Hindlimb muscle (tissue), 1 donor: ENCODE measurements at places on chromosomes 13 and 19. TPM values are rescaled to one million over a fixed set of nuclear protein-coding genes. Genes with fewer than 3 reads are reported as not detected.

- no peak for DNase-seq
Observed at GRCh38 chr13:23794267-23795161, 94.7 kb downstream of the MIPEP start.

The DAPK3 gene
- polyA plus RNA-seq: 97.3 TPM

GRCh38 chr13:50644081-50644871 lies 199.2 kb downstream of the DLEU7 start:
- DNase-seq: no peak

The ZNF154 gene
- polyA plus RNA-seq: 8.3 TPM

- no peak for DNase-seq
Observed at GRCh38 chr19:51139299-51140014, 2.6 kb upstream of the SIGLEC7 start.

The PROZ gene
- 0.17 TPM for polyA plus RNA-seq

The ILF3 gene
- polyA plus RNA-seq: 175 TPM

DNA sequence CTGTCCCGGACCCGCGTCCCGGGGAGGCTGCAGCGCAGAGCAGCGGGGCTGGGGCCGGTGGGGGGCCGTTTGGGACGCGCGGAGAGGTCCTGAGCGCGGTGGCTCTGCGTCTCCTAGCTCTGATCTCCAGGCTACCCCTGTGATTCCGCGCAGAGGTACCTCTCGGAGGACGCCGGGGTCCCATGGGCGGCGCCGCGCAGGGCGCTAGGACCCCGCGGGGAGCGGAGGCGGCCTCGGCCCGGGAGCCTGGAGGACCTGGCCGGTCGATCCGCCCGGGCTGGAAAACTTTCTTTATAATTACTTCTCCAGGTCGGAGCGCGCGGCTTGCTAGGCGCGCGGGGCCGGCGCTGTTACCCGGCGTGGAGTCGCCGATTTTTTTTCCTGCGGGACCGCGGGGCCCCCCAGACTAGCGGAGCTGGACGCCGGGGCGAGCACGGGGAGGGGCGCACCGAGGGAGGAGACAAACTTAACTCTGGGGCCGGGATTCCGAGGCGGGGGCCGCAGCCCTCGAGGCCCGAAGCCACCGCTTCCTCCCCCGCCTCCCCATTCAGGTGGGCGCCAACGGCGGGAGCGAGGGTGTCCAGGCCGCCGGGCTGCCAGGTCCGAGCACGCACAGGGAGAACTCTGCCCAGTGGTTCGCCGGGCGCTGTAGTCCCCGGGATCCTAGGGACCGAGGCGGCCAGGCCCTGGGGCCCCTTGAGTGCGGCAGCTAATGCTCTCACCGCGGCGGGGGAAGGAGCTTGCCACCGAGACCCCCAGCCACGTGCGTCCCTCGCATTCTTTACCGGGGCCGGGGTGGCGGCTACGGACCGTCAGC lies 848 bp upstream of the CEBPA start:
- peak; percentile 85 for DNase-seq

The ZNF491 gene
- polyA plus RNA-seq: 4.5 TPM

The POSTN gene
- polyA plus RNA-seq: 1,188 TPM

The HPN gene
- polyA plus RNA-seq: 0.36 TPM

DNA sequence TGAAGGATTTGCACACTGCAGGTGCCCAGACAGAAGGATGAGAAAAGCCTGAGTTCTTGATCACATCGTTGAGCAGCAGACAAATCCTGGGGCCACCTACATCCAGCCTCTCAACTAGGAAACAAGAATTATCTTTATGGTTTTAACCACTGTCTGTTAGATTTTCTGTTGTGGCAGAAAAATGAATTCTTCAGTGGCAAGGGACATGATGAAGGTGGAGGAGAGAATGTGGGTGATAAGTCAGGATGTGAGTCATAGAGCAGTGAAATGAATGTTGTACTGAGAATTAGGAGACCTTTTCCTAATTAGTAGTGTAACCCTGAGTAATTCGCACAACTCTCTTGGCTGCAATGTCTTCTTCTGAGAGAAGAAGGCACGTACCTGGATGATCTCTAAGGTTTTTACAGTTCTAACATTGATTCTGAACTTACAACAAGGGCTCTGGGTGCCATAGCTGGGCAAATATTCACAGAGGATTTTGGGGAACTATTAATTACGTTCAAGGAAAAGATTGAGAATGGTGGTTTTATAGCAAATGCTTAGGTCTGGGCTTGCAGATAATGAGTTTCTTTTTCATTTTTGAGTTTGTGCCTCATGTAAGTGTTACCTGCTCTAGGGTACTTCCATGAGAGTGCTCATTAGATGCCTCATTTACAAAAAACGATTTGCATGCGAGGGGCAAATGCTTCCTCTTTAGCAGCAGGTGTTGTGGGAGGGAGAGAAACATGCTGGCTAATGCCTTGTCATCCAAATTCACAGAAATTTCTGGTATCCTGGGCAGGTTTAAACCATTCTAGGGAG lies 111.0 kb upstream of the KL start:
- DNase-seq: no peak

- DNase-seq: peak; percentile 85
Observed at GRCh38 chr19:18112989-18113478, 15.5 kb downstream of the MAST3 start.

The CCDC8 gene
- polyA plus RNA-seq: 80.9 TPM

GRCh38 chr19:54203151-54203611 lies 2.5 kb downstream of the RPS9 start:
- no peak for DNase-seq

- DNase-seq: no peak
Observed at GRCh38 chr13:88866195-88866594, 1195.0 kb downstream of the SLITRK5 start.

- DNase-seq: no peak
Observed at GRCh38 chr13:102962430-102962829, 103.8 kb downstream of the SLC10A2 start.

DNA sequence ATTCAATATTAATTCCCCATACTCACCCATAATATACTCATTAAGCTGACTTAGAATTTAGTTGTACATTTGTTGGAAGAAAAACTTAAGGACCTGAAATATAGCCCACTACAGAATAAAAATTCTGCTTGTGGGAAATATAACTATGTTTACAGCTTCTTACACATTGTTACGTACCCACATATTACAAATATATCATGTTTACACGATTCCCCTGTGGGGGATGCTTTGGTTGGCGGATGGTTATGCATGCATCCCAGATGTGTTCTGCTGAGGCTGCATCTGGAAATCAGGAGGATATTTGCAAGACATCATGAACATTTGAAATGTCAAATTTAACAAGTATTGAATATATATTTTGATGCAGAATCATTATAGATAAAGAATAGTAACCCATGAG lies 79.5 kb upstream of the KL start:
- DNase-seq: no peak

GRCh38 chr19:43639519-43640423 lies at the start of gene CADM4:
Gene CADM4 (minus strand): TSS chr19:43639850. CDS start chr19:43639790, 60 bp downstream.
- DNase-seq: no peak

DNA sequence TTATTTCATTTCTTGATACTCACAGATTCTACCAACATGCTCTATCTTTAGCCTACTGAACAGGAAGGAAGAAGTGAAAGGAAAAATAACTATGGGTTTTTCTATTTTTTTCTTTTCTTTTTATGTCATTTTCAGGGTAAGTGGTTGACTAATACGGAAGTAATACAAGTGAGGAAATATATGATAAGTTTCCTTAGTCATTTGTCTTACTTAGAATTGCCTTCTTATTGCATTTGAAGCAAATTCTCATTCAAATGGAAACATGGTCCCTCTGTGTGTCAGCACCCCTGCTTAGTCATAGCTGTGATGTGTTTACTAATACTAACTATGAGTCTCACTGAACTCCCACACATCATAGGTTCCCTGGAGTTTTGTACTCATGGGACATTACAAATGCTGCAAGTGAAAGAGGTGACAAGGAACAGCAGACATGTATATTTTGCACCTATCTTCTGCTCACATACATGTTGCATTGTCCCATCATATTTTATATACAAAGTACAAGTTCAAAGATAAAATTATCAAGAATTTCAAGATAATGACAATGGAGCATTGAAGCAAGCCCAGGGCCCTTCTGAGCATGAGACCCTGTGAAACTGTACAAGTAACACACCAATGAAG lies 60.1 kb downstream of the DCT start:
- DNase-seq: no peak

The SIGLEC5 gene
- polyA plus RNA-seq: 0.35 TPM

DNA sequence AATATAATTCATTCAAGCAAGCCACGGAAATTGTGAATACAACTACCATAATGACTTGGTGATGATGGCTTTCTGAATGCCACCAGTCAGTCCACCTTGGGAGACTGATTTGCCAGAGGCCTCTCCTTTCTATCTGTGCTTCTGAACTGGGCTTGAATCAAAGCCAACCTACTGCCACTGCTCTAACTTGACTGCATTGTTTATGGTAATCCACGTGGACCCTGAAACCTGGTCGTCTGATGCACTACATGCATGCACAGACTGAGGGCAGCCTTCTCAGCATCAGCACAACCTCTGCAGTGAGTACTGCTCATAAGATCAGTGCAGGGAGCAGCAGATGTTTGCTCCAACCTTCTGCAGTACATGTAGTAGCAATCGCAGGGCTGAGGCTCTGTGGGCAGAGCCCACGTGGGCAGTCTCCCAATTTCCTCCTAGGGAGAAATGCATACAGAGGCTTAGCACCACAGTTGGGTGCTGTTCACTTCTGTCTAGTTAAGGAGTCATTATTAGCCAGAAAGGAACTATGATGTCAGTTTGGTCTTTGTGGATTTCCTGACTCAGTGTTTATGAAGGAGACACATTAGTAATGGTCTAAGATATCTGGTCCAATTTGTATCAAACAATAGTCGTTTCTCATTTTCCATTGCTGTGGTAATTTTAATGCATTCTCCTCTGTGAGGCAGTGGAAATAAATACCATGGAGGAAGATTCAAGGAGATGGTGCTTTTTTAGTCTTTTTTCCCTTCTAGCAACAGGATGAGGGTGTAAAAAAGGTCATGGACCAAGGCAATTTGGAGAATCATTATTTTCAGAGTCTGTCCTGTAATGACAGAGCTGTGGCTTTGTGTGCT lies 82.5 kb downstream of the AKAP11 start:
- no peak for DNase-seq

- no peak for DNase-seq
Observed at GRCh38 chr19:19053508-19054314, 10.1 kb upstream of the SLC25A42 start.

GRCh38 chr19:8304841-8305621 lies 3.1 kb downstream of the CD320 start:
- DNase-seq: no peak

DNA sequence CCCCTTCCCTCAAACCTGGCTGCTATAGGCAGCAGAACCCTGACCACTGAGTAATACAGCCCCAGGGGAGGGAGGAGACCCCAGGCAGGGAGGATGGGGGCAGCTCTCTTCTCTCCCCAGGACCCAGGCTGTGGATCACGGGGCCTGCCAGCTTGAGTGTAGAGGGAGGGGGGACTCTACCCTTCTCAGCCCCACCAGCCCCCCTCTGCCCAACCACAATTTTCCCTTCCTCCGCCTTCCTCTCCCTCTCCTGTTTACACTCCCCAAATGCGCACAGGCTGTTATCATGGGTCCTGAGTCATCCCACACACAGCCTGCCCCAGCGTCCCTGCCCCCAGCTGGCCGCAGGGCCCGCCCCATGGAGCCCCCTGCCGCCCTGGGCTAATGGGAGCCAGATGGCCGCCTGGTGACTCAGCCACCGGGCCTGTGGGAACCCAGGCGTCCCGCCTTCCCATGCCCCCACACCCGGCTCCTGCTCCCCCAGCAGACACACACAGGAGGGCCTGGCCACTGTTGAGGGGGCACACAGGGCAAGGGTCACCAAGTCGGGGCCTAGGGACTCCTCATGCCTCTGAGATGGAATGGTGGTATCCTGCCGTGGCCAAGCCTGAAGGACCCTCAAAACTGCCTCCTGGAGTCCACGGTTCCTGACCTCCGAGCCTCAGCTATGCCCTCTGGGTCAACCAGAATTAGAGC lies 13.6 kb downstream of the CCDC97 start:
- DNase-seq: no peak

DNA sequence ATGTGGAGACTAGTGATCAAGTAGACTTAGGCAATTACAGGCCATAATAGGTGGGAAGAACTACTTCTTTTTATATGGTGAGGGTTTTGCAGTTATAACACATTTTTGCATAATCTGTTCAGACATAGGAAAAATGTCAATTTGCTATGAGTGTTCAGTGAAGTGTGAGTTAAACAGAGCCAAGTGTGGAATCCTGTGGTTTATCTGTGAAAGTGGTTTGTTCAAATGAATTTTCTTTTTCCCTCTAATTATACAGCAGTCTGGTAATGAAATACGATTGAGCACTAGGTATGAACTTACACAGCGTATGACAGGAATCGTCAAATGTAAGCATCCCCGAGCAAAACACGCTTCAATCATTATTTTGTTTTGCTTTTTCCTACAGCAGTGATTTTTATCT lies 178.3 kb downstream of the STK24 start:
- DNase-seq: no peak

The ZNF835 gene
- 3.3 TPM for polyA plus RNA-seq

- DNase-seq: no peak
Observed at GRCh38 chr13:95226476-95226875, 74.8 kb downstream of the ABCC4 start.

The CEACAM18 gene
- polyA plus RNA-seq: not detected

DNA sequence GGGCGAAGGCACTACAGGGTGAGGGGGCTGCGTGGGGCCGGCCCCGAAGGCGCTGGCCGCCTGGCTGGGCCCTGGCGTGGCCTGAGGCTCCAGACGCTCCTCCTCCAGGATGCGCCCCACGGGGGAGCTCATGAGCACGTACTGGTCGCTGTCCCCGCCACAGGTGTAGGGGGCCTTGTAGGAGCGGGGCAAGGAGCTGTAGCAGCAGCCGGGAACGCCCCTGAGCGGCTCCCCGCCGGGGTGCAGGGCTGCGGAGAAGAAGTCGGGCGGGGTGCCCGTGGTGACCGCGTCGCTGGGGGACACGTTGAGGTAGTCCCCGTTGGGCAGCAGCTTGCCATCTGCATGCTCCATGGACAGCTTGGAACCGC lies 3.0 kb downstream of the IRS2 start:
- no peak for DNase-seq

- DNase-seq: no peak
Observed at GRCh38 chr19:16957855-16958254, 68.8 kb downstream of the CPAMD8 start.

- no peak for DNase-seq
Observed at GRCh38 chr19:40256512-40256911, 28.6 kb downstream of the AKT2 start.

The SLC7A10 gene
- polyA plus RNA-seq: 10.8 TPM

The HIF3A gene
- polyA plus RNA-seq: 412 TPM

The ANKLE1 gene
- polyA plus RNA-seq: 1.6 TPM
